SK-N-SH treated with all-trans-retinoic acid at 6 μM for 48 hours (cell line): ENCODE measurements at places on chromosomes 7 and 10.

GRCh38 chr7:121123032-121123431 lies 134.5 kb downstream of the CPED1 start:
- no peak for ATAC-seq

DNA sequence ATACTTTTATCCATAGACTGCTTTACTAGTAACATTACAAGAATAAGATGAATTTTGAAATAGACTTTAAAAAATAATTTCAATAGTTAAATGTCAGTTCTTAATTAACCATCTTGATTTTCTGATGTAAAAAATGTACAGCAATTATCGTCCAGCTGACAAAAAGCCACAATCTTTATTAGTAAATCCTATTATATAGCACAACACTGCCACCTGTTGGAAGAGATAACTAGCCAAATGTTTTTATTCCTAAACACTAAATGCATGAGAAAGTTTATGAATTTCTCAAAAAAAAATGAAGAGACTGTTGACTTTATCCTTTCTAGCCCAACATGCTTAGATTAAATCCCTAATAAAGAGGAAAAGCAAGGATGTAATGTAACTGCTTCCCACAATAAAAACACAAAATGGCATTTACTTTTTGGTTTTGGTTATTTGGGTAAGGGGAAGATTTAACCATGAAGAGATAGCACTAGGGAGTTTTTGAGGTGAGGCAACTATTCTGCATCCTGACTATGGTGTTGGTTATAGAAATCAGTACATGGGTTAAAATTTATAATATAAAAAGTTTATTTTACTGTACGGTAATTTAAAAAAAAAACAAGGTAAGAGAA lies 8.0 kb downstream of the COA1 start:
- ATAC-seq = peak; percentile 75

GRCh38 chr10:113569576-113569975 lies 16.7 kb downstream of the HABP2 start:
- ATAC-seq = no peak

GRCh38 chr10:20778008-20778757 lies 118.9 kb downstream of the NEBL start:
- no peak for ATAC-seq

- ATAC-seq = no peak
These were observed 80.0 kb downstream of the EEPD1 start for GRCh38 chr7:36232971-36233550.

DNA sequence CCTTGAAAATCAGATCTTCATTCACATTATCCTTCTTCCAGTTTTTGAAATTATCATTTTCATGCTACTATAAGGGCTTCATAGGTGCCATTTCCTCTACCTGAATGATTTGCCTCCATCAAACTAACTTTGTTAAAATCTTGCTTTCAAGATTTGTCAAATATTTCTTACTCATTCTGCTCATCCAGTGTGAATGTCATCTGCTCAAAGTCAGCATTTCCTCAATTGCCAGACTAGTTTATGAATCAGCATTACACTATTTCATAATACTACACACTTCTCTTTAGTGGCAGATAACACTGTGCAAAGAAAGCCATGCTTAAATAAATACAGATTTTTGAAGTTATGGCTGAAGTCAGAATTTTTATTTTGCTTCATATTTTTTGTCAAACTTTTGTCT lies 21.3 kb upstream of the LIPF start:
- no peak for ATAC-seq

DNA sequence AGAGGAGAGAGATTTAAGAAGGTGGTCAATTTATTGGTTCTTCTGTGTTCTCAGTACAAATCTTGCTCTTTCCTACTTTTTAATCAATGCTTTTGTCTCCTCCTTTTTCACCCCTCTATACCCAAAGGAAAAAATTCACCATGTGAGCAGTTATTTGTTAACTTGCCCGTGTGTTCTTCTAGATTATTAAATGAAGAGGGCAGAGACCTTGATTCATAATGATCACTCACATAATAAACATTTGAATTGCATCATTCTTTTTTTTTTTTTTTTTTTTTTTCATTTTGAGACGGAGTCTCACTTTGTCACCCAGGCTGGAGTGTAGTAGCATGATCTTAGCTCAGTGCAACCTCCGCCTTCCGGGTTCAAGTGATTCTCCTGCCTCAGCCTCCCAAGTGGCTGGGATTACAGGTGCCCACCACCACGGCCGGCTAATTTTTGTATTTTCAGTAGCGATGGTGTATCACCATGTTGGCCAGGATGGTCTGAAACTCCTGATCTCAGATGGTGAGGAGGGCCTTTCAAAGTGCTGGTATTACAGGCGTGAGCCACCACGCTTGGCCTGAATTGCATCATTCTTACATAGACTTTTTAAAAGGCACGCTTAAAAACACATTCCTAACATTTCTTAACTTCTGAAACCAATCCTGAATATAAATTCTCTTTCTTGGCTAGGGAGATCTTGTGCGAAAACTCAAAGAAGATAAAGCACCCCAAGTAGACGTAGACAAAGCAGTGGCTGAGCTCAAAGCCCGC lies 3.6 kb downstream of the GARS1 start:
- ATAC-seq = no peak

DNA sequence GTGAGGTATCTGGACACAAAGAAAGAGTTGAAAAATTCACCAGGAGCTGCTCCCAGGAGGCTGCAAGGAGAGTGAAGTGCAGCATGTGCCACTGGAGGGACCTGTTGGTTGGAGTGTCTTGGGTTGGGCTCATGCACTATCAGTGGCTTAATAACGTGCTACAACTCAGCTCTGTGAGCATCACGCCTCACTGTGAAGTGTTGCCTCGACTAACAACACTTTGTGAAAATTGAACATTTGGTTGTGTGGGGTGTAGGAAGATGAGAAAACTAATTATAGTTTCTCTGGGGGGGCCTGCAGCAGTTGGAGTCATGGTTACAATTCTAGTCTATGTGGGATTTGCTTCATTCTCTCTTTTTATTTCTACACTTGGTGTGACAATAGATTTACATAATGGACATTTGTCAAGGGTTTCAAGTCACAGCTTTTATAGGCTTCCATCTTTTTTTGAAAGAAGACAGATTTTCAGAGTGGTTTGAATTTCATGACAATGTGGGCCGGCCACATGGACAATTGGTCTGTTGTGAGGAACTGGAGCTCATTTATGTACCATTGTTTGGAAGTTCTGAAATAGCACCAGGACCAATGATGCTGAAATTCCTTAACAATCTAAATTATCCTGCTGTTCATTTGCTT lies 121.3 kb downstream of the RAMP3 start:
- ATAC-seq = no peak

DNA sequence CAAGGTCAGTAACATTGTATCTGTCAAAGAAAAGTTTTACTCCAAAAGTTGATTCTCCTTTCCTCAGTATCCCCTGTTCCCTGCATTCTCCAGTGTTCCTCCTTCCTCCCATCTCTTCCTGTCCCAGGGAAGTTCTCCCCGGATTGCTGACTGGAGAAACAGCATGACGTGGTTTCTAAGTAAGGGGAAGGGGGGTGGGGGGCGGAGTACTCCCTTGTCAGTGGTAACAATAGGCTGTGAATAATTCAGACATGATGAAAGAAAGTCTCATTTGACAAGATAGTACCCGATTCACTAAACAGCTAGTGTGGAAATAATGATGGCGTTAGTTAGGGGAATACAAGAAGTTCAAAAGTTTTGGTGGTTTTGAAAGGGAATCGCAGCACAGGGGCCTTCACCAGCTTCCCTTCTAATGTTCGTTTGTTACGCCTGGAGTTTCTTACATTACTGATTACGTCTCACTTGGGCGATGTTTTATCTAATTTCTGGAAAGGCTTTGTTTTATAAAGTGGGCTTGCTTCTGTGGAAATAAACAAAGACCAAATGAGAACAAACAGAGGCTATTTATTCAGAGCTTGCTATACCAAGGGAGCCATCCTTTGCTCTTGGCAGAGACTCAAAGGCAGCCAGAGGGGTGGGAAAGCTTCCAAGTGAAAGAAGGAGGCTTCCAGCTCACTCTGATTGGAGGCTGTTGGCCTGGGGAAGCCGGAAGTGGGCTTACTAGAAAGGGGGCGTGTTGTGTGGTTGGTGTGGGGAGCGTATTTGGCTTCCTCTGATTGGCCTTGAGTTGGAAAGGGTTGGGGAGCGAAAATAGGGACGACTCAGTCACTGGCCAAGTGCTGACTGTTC lies 453.7 kb downstream of the SDK1 start:
- ATAC-seq = no peak

DNA sequence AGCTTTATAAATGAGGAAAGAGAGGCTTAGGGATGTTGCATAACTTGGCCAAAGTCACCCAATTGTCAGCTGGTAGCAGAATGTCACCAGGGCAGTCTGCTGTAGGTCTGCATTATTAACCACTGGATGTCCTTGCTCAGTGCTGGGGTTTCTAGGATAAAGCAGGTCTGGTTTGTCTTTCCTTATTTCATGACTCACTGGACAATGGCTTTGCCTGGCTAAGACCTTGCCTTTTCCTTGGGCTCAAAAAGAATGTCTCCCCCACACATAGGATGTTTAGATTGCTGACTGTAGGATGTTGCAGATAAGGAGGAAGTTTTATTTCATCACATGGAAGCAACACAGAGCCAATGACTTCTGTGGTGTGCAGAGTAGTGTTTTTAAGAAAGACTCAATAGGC lies 29.4 kb downstream of the WDFY4 start:
- no peak for ATAC-seq

DNA sequence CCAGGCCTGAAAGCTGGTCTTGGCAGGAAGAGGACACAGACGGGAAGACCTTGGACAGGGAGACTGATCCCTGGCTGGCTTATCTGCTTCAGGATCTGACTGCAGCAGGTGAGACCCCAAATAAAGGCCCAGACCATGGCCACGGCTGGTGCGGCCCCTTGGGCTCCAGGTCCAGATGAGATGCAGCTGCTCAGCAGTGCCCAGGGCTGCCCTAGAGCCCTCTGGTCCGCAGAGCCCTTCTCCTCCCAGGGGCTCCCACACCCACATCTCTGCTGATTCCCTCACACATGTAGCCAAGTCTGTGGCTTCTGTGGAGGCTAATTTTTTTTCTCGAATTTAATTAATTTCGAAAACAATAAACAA lies 46.3 kb downstream of the VIPR2 start:
- no peak for ATAC-seq

DNA sequence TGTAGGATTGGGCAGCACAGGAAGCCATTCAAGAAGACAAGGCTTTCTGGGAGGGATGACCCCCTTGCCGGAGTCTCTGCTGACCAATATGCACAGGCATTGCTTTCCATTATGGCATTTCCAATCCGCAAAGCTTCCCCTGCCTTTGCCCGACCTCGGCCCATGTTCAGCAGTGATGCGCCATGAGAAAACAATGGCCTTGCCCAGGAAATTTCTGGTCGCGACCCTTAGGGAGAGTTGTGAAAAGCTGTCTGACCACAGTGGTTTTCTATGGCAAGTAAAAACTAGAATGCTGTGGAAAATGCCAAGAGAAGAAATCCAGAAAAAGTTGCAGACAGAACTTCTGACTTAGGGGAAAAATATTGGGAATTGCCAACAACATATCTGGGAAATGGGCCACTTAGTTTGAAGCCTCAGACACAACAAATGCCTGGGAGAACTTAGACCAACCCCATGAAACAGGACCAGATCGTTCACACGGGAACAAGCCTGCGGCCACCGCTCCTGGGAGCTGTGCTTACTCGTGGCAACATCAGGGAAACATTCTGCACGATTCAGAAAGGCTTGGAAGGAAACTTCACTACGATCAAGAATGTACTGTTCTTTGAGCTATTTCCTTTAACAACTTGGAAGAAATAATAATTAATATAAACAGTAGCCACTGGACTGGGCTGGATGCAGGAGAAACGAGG lies 512.4 kb downstream of the TNS3 start:
- ATAC-seq = no peak

- ATAC-seq = peak; percentile 88
These were observed 718 bp upstream of the CTBP2 start for GRCh38 chr10:125160856-125161706.

DNA sequence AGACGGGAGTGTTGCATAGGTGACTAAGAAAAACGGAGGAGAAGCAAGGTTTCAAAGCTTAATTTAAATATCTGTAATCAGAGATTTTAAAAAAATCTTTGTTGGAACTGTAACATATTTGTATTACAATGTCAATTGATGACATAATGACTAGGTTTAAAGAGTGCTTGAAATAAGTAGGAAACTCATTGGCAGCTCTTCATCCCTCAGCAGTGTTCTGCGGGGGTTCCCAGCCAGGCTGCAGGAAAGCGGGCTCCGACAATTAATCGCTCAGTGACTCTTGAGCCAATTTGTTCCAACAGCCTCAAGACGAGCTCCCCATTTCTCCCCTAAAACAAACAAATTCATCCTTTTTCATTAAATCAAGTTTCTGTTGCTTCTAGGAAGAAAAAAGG lies 22.6 kb downstream of the CPXM2 start:
- ATAC-seq = no peak

DNA sequence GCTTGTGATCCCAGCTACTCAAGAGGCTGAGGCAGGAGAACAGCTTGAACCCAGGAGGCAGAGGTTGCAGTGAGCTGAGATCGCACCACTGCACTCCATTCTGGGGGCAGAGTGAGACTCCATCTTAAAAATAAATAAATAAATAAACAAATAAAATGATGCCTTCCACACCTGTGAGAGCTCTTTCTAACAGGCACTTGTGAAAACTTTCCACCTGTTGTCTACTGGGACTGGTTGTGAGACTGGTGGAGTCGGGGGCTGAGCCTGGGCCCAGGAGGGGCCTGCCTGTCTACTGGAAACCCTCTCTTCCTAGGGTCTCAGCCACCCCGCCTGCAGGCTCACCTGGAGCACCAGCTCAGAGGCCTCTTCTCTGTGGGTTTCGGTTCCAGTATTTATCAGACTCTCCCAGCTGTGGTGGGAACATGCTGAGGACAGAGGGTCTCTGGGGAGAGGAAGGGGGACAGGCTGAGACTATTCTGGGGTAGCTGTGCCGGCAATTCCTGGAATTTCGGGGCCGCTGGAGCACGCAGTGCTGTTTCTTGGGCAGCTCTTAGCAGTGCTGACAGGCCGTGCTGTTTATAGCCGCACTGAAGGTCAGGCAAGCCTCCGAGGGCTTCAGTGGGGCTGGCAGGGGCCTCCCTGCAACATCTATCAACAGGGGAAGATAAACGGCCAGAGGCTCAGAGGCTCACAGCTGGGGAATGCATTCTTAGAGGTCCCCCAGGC lies 3.8 kb downstream of the LDB3 start:
- ATAC-seq = no peak
